ENCODE measurements at places on chromosomes 3 and 15. TPM values are rescaled to one million over a fixed set of nuclear protein-coding genes. Genes with fewer than 3 reads are reported as not detected.

- H3K27me3 ChIP-seq = peaks cover 14% of the 10 kb centered on the region
- H3K4me3 ChIP-seq = no peak within 1 kb of the TSS
- no peak within 1 kb of the TSS for H3K27ac ChIP-seq
- H3K4me1 ChIP-seq = no peaks in the 10 kb centered on the region
- H3K36me3 ChIP-seq = no peaks in the 10 kb centered on the region
- DNase-seq = no peak
Measured at GRCh38 chr3:63278171-63279004, at the start of gene SYNPR. Gene SYNPR (plus strand): TSS chr3:63278308.

- no peak for DNase-seq
- peaks cover 53% of the 10 kb centered on the region for H3K36me3 ChIP-seq
- peaks cover 61% of the 10 kb centered on the region for H3K4me1 ChIP-seq
- no peaks in the 10 kb centered on the region for H3K27me3 ChIP-seq
- no peak overlapping the region for H3K4me3 ChIP-seq
Measured at GRCh38 chr3:141275973-141276372, 44.3 kb downstream of the PXYLP1 start.

- peaks cover 5% of the 10 kb centered on the region for H3K27me3 ChIP-seq
- no peak for DNase-seq
- H3K36me3 ChIP-seq = no peaks in the 10 kb centered on the region
Measured at GRCh38 chr3:66017084-66017483, 21.6 kb downstream of the MAGI1 start.

- H3K4me3 ChIP-seq = no peak overlapping the region
- H3K36me3 ChIP-seq = no peaks in the 10 kb centered on the region
- H3K4me1 ChIP-seq = no peaks in the 10 kb centered on the region
- no peaks in the 10 kb centered on the region for H3K27me3 ChIP-seq
- no peak for DNase-seq
Measured at GRCh38 chr3:147866561-147866960, 457.4 kb downstream of the ZIC1 start.

DNA sequence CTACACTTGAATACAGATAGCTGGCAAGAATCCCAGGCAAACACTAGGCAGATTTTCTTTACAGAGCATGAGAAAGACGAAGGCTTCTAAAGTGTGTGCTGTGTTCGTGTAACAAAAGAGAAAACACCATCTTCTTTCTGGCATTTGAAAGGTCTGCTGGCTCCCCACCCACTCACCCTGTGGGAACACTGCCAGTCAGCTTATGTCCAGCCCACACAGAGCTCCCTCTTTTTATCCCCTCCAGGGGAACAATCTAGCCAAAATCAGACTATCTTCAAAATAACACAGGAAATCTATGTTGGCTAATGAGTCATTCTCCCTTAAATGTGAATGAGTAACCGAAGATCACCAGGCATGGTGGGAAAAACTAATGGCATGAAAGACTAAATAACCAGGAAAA lies 45.6 kb upstream of the PAQR5 start:
- no peak for DNase-seq
- H3K27ac ChIP-seq = no peak overlapping the region
- H3K27me3 ChIP-seq = peaks cover 12% of the 10 kb centered on the region
- H3K36me3 ChIP-seq = no peaks in the 10 kb centered on the region

DNA sequence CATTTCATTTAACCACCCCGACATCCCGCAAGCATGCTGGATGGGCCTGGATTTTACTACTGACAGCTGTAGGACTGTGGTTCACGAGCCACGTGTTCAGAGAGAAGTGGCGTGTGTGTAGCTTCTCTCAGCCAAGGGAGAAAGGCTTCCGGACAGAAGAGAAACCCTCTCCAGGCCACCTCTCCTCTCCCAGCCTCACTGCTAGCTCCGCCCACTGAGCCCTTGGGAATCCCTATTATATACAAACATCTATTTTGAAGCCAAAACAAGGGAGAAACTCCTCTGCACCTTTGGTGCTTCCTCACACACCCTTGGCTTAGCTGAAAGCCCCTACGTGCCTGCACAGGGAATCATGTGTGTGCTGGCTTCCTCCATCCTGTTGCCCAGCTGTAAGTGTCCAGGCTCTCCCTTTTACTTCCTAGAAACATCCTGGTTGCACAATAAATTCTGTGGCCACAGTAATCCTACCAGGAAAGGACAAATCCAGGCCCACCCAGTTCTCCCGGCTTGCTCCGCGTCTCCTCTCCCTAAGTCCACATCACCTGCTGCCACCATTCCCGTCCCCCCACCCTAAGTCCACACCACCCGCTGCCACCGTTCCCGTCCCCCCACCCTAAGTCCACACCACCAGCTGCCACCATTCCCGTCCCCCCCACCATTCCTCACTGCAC lies 30.5 kb downstream of the PCSK6 start:
- peaks cover 22% of the 10 kb centered on the region for H3K4me1 ChIP-seq
- H3K4me3 ChIP-seq = no peak overlapping the region
- H3K27me3 ChIP-seq = no peaks in the 10 kb centered on the region
- no peak overlapping the region for H3K27ac ChIP-seq

GRCh38 chr3:36700537-36701248 lies 63.7 kb downstream of the DCLK3 start:
- no peak overlapping the region for H3K27ac ChIP-seq
- H3K27me3 ChIP-seq = no peaks in the 10 kb centered on the region
- H3K36me3 ChIP-seq = no peaks in the 10 kb centered on the region
- peak; percentile 17 for DNase-seq
- no peaks in the 10 kb centered on the region for H3K4me1 ChIP-seq

GRCh38 chr3:33636125-33636850 lies 81.8 kb downstream of the CLASP2 start:
- no peak overlapping the region for H3K27ac ChIP-seq
- peaks cover 6% of the 10 kb centered on the region for H3K4me1 ChIP-seq
- H3K36me3 ChIP-seq = no peaks in the 10 kb centered on the region
- no peak for DNase-seq

DNA sequence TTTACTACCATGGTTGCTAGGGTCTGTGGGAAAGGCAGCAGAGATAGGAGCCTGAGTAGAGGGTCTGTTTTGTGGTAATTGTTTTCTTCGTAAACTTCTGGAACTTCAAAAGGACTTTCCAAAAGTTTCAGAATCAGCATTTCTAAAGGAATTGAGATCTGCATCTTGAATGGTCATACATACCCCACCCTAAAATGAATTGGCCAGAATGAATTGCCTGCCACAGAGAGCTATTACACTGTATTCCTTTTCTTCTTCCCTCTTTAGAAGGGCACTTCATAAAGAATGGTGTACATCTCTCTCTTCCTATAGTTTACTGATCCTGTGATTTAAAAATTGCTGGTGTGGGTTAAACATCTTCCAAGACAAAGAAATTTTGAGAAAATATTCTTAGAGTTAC lies 525.7 kb downstream of the NLGN1 start:
- H3K4me1 ChIP-seq = no peaks in the 10 kb centered on the region
- no peaks in the 10 kb centered on the region for H3K36me3 ChIP-seq
- no peak overlapping the region for H3K4me3 ChIP-seq
- no peaks in the 10 kb centered on the region for H3K27me3 ChIP-seq

GRCh38 chr3:75329476-75330097 lies 334.5 kb upstream of the FRG2C start:
- H3K4me1 ChIP-seq = no peaks in the 10 kb centered on the region
- H3K27me3 ChIP-seq = no peaks in the 10 kb centered on the region
- DNase-seq = no peak
- no peak overlapping the region for H3K4me3 ChIP-seq

DNA sequence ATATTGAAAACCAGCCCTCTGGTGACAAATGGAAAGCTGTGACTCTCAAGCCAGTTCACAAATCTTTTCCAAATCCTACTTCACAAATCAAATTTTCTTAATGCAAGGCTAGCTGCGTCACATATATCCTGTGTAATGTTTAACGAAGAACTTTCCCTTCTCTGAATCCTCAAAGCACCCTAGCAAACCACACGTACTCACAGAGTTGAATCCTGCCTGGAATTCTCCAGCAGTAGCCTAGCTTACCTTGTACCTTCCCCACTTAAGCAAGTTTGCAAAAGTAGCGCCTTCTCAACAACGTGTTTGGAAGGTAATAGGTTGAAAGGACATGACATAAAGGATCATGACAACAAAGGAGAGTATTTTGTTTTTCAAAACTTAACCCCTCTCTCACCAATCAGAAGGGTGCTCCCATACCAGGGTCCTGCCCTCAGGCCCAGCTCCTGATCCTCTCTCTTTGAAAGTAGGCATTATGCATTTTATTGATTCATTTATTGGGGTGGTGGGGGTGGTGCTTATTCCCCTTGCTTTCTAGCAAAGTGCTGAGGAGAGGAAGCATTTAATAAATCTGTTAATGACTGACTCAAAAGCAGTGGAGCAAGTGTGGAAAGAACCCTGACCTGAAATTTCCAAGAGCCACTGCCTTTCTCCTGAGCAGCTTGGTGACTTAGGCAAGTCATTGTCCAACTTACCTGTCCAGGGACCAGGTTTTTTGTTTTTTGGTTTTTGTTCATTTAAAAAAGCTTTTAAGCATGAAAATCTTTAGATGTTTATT lies 531.6 kb downstream of the MECOM start:
- no peaks in the 10 kb centered on the region for H3K4me1 ChIP-seq
- H3K27ac ChIP-seq = no peak overlapping the region
- no peaks in the 10 kb centered on the region for H3K36me3 ChIP-seq
- no peak overlapping the region for H3K4me3 ChIP-seq
- H3K27me3 ChIP-seq = peaks cover 6% of the 10 kb centered on the region
- no peak for DNase-seq

- no peak for DNase-seq
- no peaks in the 10 kb centered on the region for H3K4me1 ChIP-seq
- no peak overlapping the region for H3K27ac ChIP-seq
- H3K4me3 ChIP-seq = no peak overlapping the region
- H3K27me3 ChIP-seq = no peaks in the 10 kb centered on the region
- H3K36me3 ChIP-seq = peaks cover 61% of the 10 kb centered on the region
Measured at GRCh38 chr3:100370756-100371155, 30.1 kb downstream of the TOMM70 start.

GRCh38 chr15:86906376-86906775 lies 826.7 kb downstream of the AGBL1 start:
- no peak overlapping the region for H3K4me3 ChIP-seq
- DNase-seq = no peak
- no peak overlapping the region for H3K27ac ChIP-seq
- no peaks in the 10 kb centered on the region for H3K36me3 ChIP-seq
- H3K4me1 ChIP-seq = no peaks in the 10 kb centered on the region
- H3K27me3 ChIP-seq = peaks cover 7% of the 10 kb centered on the region

Gene DLEC1
- 0.16 TPM for total RNA-seq

Gene PLCB2
- total RNA-seq = 96.3 TPM
